ENCODE measurements at places on chromosomes 7 and 10. TPM values are rescaled to one million over a fixed set of nuclear protein-coding genes. Genes with fewer than 3 reads are reported as not detected.

- no peak for DNase-seq
These were observed 148.8 kb downstream of the SNX10 start for GRCh38 chr7:26440233-26441001.

The MASTL gene
- 42.1 TPM for total RNA-seq

DNA sequence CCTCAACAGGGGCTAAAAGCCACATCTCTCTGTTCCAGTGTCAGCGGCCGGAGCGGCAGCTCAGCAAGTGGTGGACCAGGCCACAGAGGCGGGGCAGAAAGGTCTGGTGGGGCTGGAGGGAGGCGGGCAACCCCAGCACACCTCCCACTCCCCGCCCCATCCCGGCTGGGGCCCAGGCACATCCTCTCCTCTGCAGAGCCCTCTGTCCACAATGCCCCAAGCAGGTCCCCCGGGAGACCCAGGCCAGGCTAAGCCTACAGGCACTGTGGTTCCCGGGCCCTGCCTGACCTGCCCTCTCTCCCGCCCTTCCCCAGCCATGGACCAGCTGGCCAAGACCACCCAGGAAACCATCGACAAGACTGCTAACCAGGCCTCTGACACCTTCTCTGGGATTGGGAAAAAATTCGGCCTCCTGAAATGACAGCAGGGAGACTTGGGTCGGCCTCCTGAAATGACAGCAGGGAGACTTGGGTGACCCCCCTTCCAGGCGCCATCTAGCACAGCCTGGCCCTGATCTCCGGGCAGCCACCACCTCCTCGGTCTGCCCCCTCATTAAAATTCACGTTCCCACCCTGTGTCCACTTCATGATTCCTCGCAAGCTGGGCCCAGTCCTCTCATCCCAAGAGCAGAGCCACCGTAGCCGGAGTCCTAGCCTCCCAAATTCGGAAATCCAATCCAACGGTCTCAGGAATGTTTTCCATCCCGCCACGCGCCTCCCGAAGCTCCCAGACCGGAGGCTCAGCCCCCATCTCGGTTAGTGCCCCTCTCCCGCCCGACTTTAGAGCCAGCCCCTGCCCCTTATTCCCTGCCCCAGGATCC, 2.1 kb downstream of the ADIRF start:
- peak; percentile 12 for DNase-seq

The RNF148 gene
- total RNA-seq = not detected

DNA sequence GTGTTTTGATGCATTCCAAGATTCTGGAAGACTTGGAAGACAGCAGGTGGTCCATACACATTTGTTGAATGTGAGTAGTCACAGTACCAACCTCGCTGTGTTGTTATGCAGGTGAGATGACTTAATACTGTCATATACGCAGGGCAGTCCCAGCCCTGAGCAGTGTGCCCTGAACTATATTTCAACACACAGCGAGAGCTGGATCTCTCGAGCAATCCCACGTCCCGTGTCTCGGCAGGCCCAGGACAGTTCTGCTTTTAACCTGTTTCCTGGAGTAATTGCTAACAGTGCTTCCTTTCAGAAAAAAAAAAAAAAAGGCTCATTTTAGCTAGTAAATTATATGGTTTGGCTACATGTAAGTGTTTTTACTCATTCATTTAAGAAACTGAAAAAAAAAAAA, 179.7 kb downstream of the PRKCQ start:
- DNase-seq = no peak

GRCh38 chr10:5108658-5109416, 14.6 kb downstream of the AKR1C3 start:
- no peak for DNase-seq

GRCh38 chr7:77538281-77539212, 1.5 kb downstream of the PTPN12 start:
- peak; percentile 30 for DNase-seq

DNA sequence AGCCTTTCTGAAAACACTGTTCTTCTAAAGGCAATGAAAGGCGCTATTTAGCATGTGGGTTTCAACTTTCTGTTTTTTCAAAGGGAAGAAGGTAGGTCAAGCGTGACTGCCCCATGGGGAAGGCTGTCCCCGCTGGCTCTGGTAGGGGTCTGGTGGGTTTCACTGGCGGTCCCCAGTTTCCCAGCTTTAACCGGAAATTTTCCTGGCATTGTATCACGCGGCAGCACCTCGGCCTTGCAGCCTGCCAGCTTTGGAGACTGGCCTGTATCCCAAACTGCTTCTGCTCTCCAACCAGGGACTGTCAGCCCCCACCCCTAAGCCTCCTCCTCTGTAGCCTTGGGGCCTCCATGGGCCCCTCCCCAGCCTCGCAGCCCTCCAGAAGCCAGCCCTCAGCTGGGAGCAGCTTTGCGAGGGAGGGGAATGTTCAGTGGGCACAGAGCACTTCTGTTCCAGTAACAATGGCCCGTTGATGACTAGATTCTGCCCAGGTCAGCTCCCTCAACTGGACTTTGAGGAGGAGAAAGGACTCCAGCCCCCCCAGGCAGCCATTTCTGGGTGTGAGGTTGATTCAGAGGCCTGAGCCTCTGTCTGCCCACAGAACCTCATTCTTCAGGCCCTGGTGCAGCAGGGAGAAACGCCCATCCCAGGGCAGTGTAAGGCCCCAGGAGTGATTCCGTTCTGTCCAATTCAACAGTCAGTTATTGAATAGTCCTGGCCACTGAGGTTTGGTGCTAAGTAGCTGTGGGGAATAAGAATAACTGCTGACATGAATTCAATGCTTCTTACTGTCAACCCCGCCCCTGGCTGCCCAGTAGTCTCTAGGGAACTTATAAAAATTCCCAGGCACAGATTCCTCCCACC, 17.1 kb downstream of the CHST3 start:
- no peak for DNase-seq

DNA sequence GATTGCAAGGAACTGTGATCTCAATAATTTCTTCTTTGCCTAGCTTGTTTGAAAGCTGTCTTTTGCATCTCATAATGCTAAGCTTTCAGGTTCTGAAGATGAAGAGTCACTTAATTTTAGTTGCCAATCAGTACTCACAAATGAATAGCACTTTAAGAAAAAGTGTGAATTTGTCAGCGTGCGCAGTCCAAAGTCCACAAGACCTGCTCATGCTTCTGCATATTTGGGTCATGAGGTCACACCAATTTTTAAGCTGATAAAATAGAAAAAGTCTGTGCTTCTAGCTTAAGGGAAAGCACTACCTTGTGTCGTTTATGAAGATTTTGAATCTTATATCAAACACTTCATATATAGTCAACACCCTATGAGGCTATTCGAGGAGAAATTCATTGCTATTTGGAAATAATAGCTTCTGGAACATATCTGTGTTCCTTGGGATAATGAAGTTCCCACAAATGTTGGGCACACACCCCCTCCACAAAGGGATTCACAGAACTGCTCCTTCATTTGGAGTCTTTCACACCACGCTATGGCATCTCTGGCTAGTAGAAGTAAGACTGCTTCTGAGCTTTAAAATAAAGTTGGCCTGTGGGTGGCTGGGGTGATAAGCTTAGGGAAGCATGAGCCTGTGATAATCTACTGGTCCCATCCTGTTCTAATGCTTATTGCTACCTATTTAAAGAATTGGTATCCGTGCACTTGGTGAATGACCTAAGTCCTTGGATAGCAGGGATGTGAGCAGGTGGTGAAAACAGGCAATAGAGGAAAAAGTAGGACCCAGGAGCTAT, 33.3 kb downstream of the A1CF start:
- no peak for DNase-seq

DNA sequence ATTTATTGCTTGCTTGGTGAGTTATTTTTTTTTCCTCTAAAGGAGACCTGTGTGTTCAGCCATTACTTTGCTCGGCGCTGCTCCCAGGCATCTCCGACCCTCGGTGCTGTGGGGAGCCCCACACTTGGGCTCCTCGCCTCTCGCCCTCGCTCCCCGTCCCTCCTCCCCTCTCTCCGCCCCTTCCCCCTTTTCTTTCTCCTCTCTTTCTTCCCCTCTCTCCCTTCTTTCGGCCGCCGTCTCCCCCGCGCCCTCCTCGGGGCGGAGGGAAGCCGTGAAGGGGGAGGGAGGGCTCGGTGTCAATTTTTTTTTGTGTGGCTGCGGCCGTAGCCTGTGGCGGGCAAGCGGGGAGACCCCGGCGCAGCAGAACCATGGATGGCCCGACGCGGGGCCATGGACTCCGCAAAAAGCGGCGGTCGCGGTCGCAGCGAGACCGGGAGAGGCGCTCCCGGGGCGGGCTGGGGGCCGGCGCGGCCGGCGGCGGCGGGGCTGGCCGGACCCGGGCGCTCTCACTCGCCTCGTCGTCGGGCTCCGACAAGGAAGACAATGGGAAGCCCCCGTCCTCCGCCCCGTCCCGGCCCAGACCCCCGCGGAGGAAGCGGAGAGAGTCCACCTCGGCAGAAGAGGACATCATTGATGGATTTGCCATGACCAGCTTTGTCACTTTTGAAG, 1.1 kb downstream of the AUTS2 start:
- DNase-seq = peak; percentile 6

DNA sequence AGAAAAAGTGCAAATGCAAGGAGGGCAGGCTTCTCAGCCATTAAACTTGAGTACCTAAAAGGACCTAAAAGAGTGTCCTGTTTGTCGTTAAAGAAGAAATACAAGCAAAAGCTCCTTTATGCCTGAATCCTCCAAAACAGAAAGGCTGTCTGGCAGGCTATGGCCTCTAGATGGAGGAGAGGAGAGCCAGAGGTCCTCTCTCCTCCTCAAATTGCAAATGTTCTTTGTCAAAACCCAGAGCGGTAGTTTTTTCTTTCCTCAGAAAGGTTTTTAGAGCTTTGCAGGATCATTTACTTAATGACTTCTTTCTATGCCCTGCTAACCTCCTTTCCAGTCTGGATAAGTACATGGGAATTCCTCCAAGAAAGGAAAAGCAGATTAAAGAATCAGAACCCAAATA, 1.9 kb upstream of the SORCS1 start:
- no peak for DNase-seq

- DNase-seq = no peak
These were observed 56.8 kb upstream of the SVIL start for GRCh38 chr10:29691564-29692072.

DNA sequence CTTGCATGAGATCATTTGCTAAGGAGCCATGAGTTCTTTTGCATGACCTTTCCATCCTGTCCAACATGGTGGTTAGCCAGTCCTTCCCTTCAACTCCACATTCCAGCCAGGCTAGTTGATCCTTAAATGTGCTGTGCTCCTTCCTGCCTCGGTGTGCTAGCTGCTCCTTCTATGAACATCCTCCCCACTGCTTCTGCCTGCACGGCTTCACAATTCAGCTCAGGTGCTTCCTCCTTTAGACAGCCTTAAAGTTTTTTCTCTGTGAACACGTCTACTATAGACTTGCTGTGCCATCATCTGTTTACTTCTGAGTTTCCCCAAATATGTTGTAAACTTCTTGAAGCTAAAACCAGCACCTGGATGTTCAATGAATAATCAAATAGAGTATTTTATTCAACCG, 95.5 kb downstream of the OTUD1 start:
- no peak for DNase-seq

- no peak for DNase-seq
These were observed 142.2 kb downstream of the TWIST1 start for GRCh38 chr7:18975276-18975675.

The SRGN gene
- total RNA-seq = 375 TPM

The TEX36 gene
- total RNA-seq = not detected

- no peak for DNase-seq
These were observed 13.9 kb upstream of the TBATA start for GRCh38 chr10:70799124-70799523.

The SPDYE2B gene
- total RNA-seq = not detected

The LRRC17 gene
- total RNA-seq = 0.25 TPM

- DNase-seq = no peak
These were observed 96.0 kb downstream of the HTR5A start for GRCh38 chr7:155166108-155166507.

GRCh38 chr7:117186218-117187010, 136.4 kb downstream of the WNT2 start:
- no peak for DNase-seq

GRCh38 chr7:102306916-102307677, 20.4 kb downstream of the SH2B2 start:
- peak; percentile 70 for DNase-seq

GRCh38 chr10:113552701-113553100, at the start of gene HABP2:
TSS of gene HABP2 (plus strand) at chr10:113553053. CDS start at chr10:113553122, 69 bp downstream.
- DNase-seq = no peak

DNA sequence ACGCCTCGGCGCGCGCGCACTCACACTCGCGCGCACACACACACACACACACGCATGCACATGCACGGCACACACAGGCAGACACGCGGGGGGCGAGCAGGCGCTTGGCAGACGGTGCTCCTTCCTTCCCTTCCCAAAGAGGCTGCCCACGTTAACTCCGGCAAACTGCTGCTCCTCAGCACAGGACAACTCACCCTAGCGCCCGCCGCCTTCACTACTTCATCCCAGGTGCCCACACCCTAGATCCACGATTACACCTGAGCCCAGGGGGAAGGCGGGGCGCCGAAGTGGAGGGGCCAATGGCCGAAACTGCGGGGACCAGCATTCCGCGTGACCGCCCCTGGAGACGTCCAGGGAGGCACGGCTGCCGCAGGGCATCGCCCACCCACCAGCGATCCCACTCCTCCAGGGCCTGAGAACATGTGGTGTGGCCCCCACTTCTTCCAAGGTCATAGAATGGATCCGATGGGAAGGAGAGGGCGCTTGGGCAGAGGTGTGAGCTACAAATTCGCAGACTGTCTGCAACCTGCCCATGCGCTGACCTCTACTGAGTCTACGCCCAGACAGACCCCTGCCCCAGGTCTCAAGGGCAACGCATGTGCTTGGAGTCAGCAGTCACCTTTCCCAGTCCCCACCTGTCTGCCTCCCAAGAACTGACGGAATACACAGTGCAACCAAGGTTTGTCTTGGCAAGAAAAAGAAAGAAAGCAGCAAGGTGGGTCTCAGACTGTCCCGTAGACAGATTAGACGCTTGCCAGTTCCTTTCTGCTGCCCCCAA, 74.6 kb downstream of the CALN1 start:
- no peak for DNase-seq

GRCh38 chr7:139124084-139124914, 14.8 kb upstream of the ZC3HAV1 start:
- DNase-seq = peak; percentile 51

The ANKIB1 gene
- total RNA-seq = 55.1 TPM

DNA sequence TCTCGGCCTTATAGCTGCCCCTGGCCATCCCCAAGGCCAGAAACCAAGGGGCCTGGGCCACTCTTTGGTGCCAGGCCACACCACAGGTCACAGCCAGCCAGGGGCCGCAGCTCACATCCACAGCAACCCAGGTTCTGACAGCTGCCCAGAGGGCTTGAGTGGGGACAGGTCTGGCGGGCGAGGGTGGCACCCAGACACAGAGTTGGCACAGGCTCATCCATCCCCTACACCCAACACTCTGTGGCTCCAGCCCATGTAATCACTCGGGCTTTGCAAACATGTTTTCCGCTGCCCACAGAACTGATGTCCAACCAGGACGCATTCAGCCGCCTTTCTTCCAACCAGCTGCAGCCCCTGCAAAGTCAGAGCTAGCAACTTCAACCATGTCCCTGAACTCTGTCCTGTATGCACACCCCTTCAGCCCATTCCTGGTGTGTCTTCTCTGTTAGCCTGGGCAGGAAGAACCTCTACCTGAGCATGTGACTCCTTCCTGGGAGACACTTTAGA, 57.7 kb upstream of the PPP2R2D start:
- no peak for DNase-seq

- no peak for DNase-seq
These were observed 27.7 kb upstream of the AMPH start for GRCh38 chr7:38658921-38659320.
